ENCODE measurements at places on chromosomes 12 and 14. TPM values are rescaled to one million over a fixed set of nuclear protein-coding genes. Genes with fewer than 3 reads are reported as not detected.

The FAM222A gene
- total RNA-seq: 6.5 TPM

The PEBP1 gene
- 267 TPM for total RNA-seq

The MYL6B gene
- total RNA-seq: 82.5 TPM

The SPSB2 gene
- 23.2 TPM for total RNA-seq

The FOXM1 gene
- 100 TPM for total RNA-seq

The WSCD2 gene
- not detected for total RNA-seq
